ENCODE measurements at places on chromosomes 5 and 9.

GRCh38 chr5:77353251-77353650 lies 138.9 kb downstream of the WDR41 start:
- DNase-seq = peak; percentile 21

GRCh38 chr9:22446950-22447617 lies 460 bp downstream of the DMRTA1 start:
- peak; percentile 12 for DNase-seq

DNA sequence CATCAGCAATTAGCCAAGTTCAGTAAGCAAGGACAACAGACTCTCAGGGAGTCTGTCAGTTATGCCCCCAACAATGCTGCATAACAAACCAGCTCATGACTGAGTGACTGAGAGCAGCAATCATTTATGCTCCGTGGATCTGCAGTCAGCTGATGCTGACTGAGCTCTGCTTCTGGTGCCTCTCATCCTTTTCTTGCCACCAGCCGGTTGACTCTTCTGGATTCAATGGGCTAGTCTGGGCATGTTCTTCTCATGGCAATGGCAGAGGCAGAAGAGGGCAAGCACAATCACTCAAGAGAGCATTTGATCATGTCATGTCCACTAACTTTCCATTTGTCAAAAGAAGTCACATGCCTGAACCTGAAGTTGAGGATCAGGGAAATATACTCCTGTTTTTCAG lies 157.0 kb upstream of the NTRK2 start:
- no peak for DNase-seq

DNA sequence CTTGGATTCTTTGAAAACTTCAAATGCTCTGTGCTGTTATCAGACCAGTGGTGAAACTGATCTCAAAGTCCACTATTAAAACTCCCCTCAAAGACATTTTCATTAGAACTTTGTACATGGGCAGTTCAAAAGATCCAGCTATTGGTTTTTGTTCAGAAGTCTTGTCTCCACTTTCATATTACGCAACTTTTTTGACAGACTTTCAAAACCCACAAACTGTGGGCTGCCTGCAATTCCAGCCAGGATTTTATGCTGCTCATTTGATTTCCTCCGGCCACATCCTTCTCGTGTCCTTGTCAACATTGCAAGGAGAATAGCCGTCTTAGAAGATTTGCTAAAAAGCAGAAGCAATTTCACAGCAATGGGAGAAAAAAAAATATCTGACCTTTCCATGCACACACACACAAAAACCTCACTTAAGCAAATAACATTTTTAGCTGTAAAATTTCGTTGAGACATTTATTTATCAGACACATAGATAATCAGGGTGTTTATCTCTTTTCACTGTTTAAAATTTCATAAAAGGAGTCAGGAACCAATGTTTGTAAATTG lies 1990.5 kb downstream of the MAT2B start:
- DNase-seq = no peak

Measured in SK-N-DZ (cell line).